Osteoblast (primary cell): ENCODE measurements at places on chromosomes 6 and 20. TPM values are rescaled to one million over a fixed set of nuclear protein-coding genes. Genes with fewer than 3 reads are reported as not detected.

DNA sequence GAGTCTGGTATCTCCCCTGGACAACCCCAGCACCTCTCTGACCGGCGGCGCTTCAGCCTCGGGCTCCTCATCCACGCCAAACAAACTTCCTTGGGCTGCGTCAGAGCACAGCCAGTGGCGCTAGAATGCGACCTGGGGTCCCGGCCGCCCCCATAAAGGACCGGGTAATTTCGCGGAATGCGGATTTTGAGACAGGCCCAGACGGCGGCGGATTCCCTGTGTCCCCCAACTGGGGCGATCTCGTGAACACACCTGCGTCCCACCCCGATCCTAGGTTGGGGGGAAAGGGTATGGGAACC lies 1.6 kb downstream of the FOXP4 start:
- DNase-seq = no peak

DNA sequence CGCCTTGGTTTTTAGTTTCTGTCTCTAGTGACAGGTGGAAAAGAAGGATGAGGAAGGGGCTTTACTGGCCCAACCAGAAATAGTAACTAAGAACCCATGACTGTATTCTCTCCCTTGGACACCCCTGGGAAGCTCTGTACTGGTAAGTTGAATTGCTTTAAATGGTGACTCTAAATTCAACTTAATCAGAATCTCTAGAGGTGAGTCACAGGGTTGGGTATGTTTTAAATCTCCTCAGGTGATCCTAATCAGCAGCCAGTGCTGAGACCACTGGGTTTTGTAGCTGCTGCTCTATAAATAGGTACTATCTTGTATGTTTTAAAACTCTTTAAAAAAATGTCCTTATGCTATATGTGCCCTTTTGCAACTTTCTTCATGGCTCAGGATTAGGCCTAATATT lies 314.0 kb upstream of the ECI2 start:
- DNase-seq = no peak

EEF1A2 gene
- not detected in 2 replicates for total RNA-seq

DNA sequence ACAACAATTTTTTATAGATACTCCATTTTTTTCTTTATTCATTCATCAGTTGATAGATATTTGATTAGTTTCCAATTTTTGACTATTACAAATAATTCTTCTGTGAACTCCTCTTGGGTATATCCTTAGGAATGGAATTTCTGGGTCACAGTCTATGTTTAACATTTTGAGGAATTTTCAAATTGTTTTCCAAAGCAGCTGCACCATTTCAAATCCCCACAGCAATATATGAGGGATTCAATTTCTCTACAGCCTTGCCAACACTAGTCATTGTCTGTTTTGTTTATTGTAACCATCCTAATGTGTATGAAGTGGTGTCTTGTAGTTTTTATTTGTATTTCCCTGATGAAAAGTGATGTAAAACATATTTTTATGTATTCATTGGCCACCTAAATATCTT lies 320.3 kb upstream of the DEFB112 start:
- DNase-seq = no peak

LPIN3 gene
- total RNA-seq = 9.0 and 10.3 TPM in 2 replicates

TRDN gene
- total RNA-seq = not detected in 2 replicates

DNA sequence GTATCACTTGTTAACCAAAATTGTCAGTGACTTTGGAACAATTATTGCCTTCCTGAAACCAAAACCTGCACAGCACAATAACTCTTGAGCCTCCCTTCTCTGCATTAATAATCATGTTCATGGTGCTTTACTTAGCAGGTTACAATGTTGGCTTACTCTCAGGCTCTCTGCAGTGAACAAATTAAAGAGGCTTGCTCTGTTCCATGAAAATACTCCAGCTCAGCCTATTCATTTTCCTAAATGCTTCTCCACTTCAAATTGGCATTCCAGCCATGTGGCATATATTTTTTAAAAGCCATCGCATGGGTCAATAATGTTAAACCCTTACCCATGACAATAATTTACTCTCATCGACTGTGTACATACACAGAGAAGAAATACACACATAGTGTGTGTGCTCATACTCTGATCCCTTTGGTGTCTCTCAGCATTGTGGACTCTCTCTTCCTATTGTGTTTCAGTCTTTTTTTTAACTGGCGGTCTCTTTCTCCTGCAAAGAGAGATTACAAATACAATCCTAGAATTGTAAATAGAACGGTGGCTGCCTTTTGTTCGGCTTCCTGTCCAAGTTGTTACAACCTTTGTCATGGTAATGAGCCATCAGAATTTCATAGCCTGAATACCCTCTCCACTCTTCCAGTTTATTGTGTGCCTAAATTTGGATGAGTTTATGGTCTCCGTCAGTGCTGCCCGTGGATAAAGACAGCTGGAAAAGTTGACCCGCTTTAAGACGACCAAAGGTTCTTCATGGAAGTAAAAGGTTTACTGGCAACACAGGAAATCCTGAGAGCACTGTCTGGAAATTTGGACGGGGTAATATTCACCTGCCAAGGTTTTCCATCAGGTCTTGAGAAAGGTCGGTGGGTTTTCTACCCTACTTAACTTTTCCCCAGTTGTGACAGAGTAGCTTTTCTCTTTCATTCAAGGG lies 263.6 kb downstream of the CD83 start:
- no peak for DNase-seq

GRCh38 chr6:4506792-4507191 lies 269.4 kb upstream of the CDYL start:
- no peak for DNase-seq

DNA sequence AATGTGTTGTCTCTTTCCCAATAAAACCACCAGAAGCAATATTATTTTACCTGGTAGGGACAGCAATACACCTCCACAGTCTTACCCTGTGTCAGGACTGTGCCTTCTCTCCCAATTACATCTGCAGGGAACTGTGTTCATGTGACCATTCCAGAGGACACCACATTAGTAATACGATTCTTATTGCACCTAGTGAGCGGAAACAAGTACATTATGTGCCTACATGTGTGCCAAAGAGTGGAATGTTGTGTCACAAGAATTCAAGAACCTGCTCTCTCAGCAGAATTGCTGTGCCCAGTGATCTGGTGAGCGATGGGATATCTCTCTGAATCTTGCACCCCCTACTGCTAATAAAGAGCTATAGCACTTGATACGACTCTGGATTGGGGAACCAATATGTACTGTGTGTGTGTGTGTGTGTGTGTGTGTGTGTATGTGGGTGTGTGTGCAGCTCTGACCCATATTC lies 57.4 kb upstream of the FOXC1 start:
- DNase-seq = peak; percentile 88

DNA sequence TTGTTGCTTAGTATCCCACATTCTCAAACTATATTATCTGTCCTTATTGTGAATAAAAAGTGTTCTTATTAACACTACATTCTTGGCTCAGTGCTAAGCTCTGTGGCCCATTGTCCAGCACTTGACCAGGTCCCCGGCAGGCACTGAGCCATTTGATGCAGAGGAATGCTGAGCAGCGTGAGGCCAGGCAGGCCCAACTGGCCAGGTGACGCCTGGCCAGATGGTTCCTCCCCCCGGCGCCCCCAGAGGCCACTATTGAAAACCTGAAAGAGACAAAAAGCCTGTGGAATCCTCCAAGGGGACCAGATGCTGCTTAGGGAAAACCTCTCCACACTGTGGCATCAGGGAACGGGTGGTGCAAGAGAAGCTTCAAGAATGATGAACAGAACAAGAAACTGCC lies 597.5 kb upstream of the JAG1 start:
- no peak for DNase-seq

- DNase-seq = no peak
Observed at GRCh38 chr6:150531957-150532356, 67.7 kb upstream of the PLEKHG1 start.

DNA sequence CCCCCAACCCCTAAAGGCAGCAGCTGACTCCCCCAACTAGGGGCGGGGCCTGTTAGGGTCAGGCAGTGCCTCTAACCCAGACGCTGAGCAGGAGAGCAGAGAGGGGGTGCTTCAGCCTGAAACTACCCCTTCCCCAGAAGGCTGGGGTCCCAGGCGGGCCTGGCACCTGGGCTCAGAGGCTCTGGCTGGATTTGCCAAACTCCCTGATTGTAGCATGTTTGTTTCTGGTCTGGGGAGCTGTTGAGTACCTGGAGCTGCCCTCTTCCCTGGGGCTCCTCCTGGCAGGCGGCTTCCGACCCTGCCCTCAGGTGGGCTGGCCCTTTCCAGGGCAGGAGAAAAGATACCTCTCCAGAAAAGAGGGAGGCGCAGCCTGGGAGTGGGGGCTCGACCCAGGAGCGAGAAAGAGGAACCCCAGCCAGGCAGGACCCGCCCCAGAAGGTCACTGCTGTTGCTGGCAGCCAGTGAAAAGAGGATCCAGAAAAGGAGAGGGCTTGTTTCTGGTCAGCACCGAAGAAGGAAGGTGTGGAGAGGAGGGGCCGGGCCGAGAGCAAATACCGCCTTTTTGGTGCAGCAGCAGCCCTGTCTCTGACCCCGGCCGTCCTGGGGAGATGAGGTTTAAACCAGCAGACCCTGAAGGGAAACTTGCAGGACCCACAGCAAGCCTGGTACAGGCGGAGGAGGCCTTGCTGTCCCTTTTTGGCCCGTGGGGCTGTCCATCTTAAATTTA lies 810 bp upstream of the ABHD16B start:
- DNase-seq = peak; percentile 85

DNA sequence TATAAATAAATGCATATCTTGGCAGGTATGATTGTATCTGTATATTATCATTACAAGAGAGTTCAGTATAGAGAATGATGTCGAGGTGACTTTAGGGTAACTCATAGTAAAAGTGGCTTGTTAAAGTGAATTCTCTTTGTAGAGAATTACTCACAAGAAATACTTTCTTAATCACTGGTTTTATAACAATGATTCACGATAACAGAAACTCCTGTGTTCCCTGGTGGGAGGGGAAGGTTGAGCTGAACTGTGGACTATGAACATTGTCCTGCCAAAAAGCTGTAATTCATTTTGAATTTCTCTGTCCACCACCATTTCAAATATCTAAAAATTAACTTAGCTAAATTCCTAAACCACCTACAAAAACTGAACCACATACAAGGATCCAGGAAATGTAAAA lies 7.7 kb downstream of the TPMT start:
- peak; percentile 86 for DNase-seq

GRCh38 chr6:47145212-47145611 lies 103.1 kb upstream of the ADGRF1 start:
- no peak for DNase-seq

RNGTT gene
- total RNA-seq = 19.2 and 20.3 TPM in 2 replicates

CST4 gene
- not detected in 2 replicates for total RNA-seq

LY6G6D gene
- total RNA-seq = not detected in 2 replicates

DNA sequence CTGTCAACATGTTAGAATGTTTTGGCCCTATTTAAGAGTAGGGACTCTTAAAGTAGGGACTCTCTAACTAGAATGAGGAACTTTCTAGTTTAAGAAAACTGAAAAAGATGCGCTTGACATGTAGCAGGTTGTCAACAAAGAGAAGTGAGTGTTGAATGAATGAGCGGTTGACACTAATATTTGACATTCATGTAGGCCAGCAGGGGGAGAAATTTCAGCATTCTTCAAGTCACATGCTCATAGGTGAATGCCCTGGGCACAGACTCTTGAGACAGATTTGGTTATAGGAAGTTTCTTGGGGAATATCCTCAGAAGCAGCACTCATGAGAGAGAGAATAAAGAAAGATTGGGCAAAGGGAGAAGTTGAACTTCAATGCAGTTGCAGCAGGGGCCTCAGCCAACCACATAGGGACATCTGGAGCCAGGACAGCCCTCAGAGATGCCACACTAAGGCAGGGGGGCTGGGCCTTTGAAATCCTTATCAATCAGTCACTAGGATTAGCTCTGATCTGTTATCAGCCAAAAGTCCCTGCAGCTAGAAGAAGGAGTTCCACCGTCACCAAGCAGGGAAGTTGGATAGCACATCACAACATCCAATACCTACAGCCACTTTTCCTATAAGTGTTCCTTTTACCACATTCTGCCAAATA lies 145.1 kb upstream of the FKBP1C start:
- no peak for DNase-seq

EFCAB8 gene
- 1.4 TPM in 1 of 2 replicates, not detected in the other for total RNA-seq

DNA sequence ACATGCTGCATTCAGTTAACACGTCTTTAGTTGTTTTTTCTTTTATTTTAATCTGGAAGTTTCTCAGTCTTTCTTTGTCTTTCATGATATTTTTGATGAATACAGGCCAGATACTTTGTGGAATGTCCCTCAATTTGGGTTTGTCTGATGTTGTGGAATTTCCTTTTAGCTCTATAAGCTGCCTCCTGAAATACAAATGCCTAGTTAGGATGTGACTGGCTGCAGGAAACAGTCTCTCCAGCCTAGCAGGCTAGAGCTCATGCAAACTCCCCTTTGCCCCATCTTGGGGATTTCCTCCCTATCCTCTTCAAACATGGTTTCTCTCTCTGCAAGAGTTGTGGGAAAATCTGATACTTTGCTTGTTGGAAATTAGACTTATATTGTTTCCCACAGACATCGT lies 89.3 kb upstream of the JAG1 start:
- DNase-seq = peak; percentile 23

DNA sequence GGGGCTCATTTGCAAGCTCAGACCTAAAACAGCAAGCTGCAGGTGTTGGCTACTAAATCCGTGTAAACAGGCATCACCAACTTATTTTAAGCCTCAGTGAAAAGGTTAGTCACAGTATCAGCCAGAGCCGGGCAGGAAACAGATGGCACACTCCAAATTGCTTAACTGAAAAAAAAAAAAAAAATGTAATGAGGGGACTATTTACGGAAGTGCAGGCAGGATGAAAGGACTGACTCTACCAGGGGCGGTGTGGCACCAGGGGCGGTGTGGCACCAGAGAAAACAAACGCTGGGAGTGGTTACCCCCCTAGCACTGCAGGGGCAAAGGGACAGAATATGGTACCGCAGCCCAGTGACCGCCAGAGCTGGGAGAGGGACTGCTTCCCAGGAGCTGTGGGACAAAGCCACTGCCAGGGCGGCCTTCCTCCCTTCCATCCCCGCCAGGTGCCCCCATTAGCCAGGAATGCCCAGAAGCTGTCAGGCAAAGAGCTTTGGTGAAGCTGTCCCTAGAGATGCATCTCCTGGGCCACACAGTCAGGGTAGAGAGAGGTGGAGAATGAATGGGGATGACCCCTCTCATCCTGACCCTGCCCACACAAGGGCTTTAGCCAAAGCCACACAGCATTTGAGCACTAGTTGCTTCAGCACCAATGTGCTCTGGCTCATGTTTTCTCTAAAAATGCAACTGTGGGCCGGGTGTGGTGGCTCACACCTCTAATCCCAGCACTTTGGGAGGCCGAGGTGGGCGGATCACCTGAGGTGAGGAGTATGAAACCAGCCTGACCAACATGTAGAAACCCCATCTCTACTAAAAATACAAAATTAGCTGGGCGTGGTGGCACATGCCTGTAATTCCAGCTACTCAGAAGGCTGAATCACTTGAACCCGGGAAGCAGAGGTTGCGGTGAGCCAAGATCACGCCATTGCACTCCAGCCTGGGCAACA lies 39.6 kb upstream of the GFOD1 start:
- peak; percentile 69 for DNase-seq

- DNase-seq = peak; percentile 77
Observed at GRCh38 chr20:17875106-17875980, 93.3 kb downstream of the SNX5 start.
